Psoas muscle (tissue), 8 donors: ENCODE measurements at places on chromosomes 6 and 20. TPM values are rescaled to one million over a fixed set of nuclear protein-coding genes. Genes with fewer than 3 reads are reported as not detected.

Gene MAS1
- not detected for total RNA-seq

Gene GNMT
- not detected for total RNA-seq

Gene DNMT3B
- total RNA-seq = 0.16 TPM

Gene PAX1
- 0.84 TPM for total RNA-seq

DNA sequence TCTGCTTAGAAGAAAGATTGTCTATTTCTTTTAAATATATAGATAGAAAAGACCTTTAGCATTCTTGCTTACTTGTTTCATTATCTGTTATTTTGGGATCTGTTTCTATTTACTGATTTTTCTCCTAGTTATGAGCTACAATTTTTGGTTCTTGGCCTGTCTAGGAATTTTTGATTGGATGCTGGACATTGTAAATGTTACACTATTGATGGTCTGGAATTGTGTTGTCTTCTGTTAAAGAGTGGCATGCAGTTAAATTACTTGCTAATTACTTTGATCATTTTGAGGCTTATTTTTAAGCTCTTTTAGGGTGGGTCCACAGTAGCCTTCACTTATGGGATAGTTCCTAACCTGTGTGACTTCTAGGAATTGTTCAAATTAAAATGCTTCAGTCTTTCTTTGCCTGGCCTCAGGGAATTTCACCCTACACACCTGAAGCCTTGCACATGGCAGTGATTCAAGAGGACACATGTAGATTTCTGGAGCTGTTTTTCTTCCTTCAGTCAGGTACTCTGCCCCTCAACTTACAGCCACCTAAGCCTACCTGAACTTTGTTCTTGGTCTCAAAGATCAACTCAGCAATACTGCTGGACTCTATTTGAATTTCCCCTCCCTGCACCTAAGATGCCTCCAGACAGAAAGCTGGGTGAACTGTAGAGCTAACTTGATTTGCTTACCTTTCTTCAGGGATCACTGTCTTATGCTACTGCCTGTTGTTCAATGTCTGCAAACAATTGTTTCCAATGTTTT, 66.2 kb upstream of the NNAT start:
- no peak for DNase-seq

DNA sequence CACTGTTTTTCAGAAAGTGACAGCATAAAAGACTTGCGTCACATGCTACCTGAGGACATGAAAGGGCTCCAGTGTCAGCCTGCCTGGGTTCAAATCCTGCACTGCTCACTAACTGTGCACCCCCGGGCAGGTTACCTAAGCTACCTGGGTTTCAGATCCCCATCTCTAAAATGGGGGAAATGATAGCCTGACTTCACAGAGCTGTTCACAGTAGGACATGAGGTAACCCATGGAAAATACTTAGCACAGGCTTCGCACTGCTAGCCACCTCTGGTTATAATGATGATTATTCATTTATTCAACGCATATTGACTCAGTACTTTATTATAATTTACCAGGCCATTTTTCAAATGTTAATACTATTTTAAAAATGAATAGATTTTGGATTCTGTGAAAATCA, 23.0 kb downstream of the TBC1D7 start:
- DNase-seq = no peak

- DNase-seq = no peak
Measured at GRCh38 chr6:24664046-24664987, 2.4 kb downstream of the TDP2 start.

- DNase-seq = no peak
Measured at GRCh38 chr6:33822575-33823395, 19.0 kb upstream of the MLN start.

GRCh38 chr6:32226434-32226833, 2.6 kb upstream of the NOTCH4 start:
- DNase-seq = no peak

DNA sequence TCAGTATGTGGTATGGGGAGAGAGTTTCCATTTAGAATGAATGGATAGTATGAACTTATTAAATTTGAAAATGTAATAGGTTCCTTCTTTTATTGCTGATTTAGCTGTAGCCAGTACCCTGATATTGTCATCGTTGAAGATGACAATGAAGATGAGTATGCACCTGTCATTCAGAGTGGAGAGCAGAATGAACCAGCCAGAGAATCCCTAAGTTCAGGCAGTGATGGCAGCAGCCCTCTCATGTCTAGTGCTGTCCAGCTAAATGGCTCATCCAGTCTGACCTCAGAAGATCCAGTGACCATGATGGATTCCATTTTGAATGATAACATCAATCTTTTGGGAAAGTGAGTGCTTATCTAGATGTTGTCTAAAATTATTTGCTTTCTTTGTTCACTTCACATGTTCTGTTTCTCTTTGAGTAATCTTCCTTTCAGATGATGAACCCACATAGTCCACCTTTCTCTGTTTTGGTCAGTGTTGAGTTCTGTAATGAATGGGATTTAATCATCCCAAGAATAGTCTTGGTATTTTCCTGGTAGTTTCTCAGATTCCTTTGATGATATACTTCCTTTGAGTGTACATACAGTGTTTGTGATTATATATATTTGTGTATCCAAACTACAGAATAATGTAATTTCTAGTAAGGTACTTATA, 23.3 kb downstream of the HSF2 start:
- DNase-seq = no peak

GRCh38 chr6:88238065-88238464, 71.9 kb upstream of the CNR1 start:
- no peak for DNase-seq

- DNase-seq = no peak
Measured at GRCh38 chr6:116461331-116461931, at the start of gene CALHM6. Gene CALHM6, plus strand, starts transcription at chr6:116461375. Its CDS starts 555 bp downstream, at chr6:116461930.

DNA sequence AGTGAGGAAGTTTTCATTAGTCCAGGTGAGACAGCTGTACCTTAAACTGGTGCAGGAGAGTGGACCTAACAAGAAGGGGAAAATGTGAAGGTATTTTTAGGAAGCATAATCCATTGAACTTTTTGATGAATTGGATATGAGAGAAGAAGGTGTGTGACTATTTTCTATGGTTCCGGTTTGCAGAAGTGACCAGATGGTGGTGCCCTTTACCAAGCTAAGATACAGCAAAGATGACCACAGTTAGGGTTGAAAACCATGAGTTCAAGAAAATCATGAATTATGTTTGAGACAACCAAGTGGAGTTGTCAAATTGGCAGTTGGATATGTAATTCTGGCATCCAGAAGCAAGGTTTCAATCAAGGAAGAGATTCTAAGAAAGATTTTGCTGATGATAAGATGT, 61.9 kb upstream of the NRSN1 start:
- no peak for DNase-seq

DNA sequence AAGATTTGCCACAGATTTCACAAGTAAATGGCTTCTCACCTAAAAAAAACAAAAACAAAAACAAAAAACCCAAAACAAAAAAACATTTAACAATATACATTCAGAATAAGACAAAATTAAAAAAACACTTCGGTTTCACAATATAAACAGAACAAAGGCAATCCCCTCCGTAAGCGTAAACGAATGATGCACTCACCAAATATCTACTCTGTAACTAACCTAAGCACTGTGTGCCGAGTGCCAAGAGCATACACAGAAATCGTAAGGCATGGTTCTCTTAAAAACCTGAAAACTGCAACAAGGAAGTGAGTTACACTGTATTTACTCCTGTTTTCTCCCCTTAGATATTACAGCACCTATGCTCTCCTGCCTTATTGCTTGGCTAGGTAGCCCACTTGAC, 12.1 kb upstream of the MICAL1 start:
- no peak for DNase-seq

- no peak for DNase-seq
Measured at GRCh38 chr20:12098421-12098820, 180.7 kb downstream of the BTBD3 start.

- DNase-seq = no peak
Measured at GRCh38 chr6:47105469-47106178, 63.5 kb upstream of the ADGRF1 start.

GRCh38 chr6:110093981-110094380, 85.5 kb downstream of the WASF1 start:
- DNase-seq = no peak
